ENCODE measurements at places on chromosomes 3 and 15.
A peak's percentile ranks its signal among the peaks of the same experiment; 100 is the strongest.

DNA sequence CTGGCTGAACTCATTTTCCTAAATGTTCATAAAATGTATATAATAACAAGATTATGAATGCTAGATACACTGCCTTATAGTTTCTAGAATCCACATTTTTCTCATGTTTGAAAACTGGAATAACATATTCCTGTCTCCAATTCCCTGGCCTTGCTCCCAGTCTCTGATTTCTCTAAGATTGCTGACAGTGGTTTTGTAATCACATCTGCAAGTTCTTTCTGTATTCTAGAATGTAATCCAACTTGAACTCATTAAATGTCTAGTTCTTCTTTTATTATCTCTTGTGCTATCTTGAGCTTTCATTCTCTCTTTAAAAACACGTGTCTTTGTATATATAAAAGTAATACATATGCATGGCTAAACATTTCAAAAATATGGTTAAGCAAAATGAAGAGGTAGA is 215.2 kb upstream of the ADAMTS9 start:
- H3K4me1 ChIP-seq: peaks cover 4% of the 10 kb centered on the region
- no peak overlapping the region for H3K4me3 ChIP-seq
- no peak for DNase-seq
- no peaks in the 10 kb centered on the region for H3K27me3 ChIP-seq
- no peak overlapping the region for H3K27ac ChIP-seq

DNA sequence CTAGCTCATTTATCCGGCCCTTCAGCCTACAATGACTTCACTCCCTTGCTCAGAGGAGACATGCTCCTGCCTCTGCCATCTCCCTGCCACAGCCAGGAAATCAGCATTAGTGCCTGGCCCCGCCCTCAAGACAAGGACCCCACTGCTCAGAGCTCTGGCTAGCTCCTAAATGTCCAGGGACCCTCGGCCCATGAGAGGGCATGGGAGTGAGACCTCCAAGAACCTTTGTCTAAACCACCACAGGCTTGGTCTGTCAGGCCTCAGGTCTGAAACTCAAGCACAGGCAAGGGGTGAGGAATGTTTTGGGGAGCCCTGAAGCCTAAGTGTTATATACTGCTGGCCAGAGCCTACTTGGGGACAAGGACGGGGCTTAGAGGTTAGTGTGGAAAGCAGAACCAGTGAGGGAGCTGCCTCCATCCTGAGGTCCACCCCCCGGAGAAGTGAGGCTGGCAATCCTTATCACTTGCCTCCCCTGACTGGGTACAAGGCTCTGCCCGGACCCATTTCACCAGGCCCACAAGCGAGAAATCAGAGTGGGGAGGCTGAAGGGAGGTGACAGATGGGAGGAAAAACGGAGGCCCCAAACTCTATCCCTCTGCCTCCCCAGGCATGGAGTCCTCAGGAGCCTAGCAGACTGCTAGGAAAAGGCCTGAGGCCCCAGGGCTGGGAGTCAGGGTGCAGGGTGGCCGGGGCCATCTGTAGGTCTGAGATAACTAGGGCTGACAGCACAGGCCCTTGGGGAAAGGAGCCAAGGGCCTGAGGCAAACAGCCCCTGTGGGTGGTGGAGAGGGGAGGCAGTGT is 18.8 kb downstream of the SHF start:
- DNase-seq: no peak
- peaks cover 49% of the 10 kb centered on the region for H3K4me1 ChIP-seq
- H3K27me3 ChIP-seq: no peaks in the 10 kb centered on the region
- H3K27ac ChIP-seq: peak overlapping the region; percentile 41
- peaks cover 20% of the 10 kb centered on the region for H3K36me3 ChIP-seq
- no peak overlapping the region for H3K4me3 ChIP-seq

GRCh38 chr3:39497753-39498152 is 30.3 kb downstream of the MOBP start:
- H3K27ac ChIP-seq: no peak overlapping the region
- no peak overlapping the region for H3K4me3 ChIP-seq
- no peak for DNase-seq
- H3K27me3 ChIP-seq: peaks cover 7% of the 10 kb centered on the region

DNA sequence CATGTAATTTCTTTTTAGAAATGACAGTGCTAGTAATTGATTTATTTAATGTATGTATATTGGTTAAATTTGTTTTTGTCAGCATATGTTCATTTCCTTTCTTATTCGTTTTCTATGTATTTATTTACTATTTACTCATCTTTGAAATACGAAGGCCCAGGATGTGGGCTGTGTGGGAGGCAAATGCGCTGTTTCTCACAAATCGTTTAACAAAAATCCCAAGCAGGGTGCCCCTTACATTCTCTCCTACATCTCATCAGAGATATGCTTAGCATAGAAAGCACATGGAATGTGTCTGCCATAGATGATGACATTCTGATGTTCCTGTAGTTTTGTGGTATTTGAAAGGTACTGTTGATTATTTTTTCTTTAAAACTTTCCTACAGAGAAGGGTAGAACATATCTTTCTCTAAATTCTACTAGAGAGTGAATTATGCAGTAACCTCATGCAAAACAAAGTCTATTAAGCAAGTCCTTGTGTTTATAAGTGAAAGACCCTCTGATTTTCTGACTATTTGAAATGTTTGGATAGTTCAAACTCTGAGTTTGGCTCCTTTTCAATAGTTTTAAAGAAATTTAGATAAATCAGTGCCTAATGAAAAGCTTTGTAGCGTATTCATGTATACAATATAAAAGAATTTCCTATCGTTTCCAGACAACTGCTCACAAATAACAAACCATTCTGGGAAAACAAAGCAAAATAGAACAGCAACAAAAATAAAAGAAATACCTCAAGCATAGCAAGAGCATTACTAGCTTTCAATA is 111.1 kb upstream of the VGLL3 start:
- no peaks in the 10 kb centered on the region for H3K27me3 ChIP-seq
- no peak overlapping the region for H3K27ac ChIP-seq
- H3K4me3 ChIP-seq: no peak overlapping the region
- no peaks in the 10 kb centered on the region for H3K4me1 ChIP-seq

- H3K4me3 ChIP-seq: no peak overlapping the region
- H3K36me3 ChIP-seq: no peaks in the 10 kb centered on the region
- no peak overlapping the region for H3K27ac ChIP-seq
- no peak for DNase-seq
- no peaks in the 10 kb centered on the region for H3K4me1 ChIP-seq
- H3K27me3 ChIP-seq: no peaks in the 10 kb centered on the region
These were observed 225.0 kb upstream of the P2RY1 start for GRCh38 chr3:152609891-152610290.

GRCh38 chr3:186831798-186832197 is 10.7 kb upstream of the ADIPOQ start:
- H3K4me3 ChIP-seq: no peak overlapping the region
- H3K27me3 ChIP-seq: peaks cover 48% of the 10 kb centered on the region
- H3K4me1 ChIP-seq: peaks cover 9% of the 10 kb centered on the region
- H3K27ac ChIP-seq: no peak overlapping the region

DNA sequence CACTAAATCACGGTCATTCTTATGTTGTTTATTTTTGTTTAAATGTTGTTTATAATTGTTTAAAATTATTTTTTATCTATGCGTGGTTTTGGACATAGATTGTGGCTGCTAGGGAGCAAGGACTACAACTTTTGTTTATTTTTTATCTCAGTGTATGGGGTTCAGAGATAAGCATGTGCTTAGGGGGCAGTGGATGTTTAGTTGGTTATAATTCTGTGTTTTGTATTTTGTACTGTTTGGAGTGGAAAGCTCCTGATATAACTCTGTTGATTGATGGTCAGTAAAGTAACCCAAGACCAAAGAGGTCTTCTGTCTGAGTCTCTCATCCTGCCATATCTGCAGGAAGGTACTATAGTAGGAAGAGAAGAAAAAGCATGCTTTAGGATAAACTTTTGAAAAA is 36.5 kb upstream of the NPHP3 start:
- DNase-seq: peak; percentile 10
- no peaks in the 10 kb centered on the region for H3K36me3 ChIP-seq
- H3K27ac ChIP-seq: no peak overlapping the region
- no peak overlapping the region for H3K4me3 ChIP-seq
- H3K4me1 ChIP-seq: no peaks in the 10 kb centered on the region

DNA sequence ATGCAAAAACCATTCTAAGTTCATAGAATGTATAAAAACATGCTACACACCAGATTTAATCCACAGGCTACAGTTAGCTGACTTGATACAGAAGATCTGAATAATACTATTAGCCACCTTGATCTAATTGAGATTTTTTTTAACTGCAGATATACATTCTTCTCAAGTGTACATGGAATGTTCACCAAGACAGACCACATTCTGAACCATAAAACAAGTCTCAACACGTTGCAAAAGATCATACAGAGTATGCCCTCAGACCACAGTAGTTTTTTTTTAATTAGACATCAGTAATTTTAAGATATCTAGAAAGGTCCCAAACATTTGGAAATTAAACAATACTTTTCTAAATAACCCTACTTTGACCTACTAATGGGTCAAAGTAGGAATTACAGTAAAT is 83.3 kb downstream of the FGF7 start:
- H3K36me3 ChIP-seq: no peaks in the 10 kb centered on the region
- no peaks in the 10 kb centered on the region for H3K27me3 ChIP-seq
- no peak for DNase-seq
- H3K27ac ChIP-seq: no peak overlapping the region

DNA sequence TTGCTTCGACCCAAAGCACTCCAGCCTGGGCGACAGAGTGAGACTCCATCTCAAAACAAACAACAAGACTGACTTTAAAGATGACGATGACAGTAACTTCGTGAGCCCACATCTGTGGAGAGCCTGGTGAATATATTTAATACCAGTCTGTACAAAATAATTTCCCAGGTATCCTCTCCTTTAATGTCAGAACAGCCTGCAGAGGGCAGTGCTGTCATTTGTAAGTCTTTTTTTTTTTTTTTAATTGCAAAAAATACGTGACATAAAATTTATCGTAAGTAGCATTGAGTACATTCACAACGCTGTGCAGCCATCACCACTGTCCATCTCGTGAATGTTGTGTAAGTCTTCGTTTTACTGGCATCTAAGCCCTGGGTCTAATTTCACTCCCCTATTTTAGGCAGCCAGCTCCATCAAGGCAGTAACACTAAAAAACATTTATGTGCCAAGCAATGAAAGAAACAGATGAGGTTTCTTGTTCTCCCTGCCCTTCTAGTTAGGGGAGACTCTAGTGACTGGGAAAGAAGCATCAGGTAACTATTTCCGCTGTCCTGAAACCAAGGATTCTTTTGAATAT is 1.4 kb downstream of the HTD2 start:
- H3K4me3 ChIP-seq: peak overlapping the region; percentile 86
- H3K36me3 ChIP-seq: peaks cover 3% of the 10 kb centered on the region
- peaks cover 3% of the 10 kb centered on the region for H3K4me1 ChIP-seq
- no peak overlapping the region for H3K27ac ChIP-seq
- DNase-seq: peak; percentile 91

GRCh38 chr3:183823963-183824362 is 1.4 kb downstream of the MAP6D1 start:
- peaks cover 2% of the 10 kb centered on the region for H3K36me3 ChIP-seq
- H3K4me3 ChIP-seq: peak overlapping the region; percentile 75
- no peaks in the 10 kb centered on the region for H3K27me3 ChIP-seq
- DNase-seq: no peak
- no peak overlapping the region for H3K27ac ChIP-seq
- H3K4me1 ChIP-seq: peaks cover 20% of the 10 kb centered on the region

DNA sequence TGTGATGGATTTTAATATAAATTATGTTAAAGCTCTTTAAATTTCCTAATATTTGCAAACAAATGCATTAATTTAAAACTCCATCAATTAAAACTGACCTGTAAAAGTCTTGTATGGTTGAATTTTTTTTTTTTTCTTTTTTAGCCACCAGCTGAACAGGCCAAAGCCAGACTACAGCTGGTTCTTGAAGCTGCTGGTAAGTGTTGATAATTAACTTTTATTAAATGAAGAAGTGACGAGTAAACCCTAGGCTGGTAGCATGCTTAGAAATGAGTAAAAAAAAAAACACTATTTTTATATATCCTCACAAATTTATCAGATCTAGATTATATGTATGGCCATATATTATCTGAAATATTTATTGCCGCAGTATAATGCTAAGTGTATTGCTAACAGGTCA is 216.3 kb upstream of the MLF1 start:
- DNase-seq: no peak
- no peak overlapping the region for H3K4me3 ChIP-seq
- H3K36me3 ChIP-seq: no peaks in the 10 kb centered on the region

- H3K27me3 ChIP-seq: no peaks in the 10 kb centered on the region
- no peak overlapping the region for H3K27ac ChIP-seq
- no peak overlapping the region for H3K4me3 ChIP-seq
- no peak for DNase-seq
- H3K36me3 ChIP-seq: peaks cover 3% of the 10 kb centered on the region
These were observed 146.1 kb downstream of the SNRK start for GRCh38 chr3:43432462-43432861.

GRCh38 chr15:73907035-73907408 is 19.2 kb upstream of the LOXL1 start:
- no peaks in the 10 kb centered on the region for H3K27me3 ChIP-seq
- no peaks in the 10 kb centered on the region for H3K36me3 ChIP-seq
- no peak overlapping the region for H3K27ac ChIP-seq
- DNase-seq: no peak
- H3K4me3 ChIP-seq: no peak overlapping the region

GRCh38 chr15:67548236-67548852 is 5.8 kb downstream of the MAP2K5 start:
- H3K4me3 ChIP-seq: no peak overlapping the region
- no peak for DNase-seq
- H3K36me3 ChIP-seq: peaks cover 40% of the 10 kb centered on the region
- H3K4me1 ChIP-seq: no peaks in the 10 kb centered on the region

- no peak for DNase-seq
- no peaks in the 10 kb centered on the region for H3K36me3 ChIP-seq
- H3K27me3 ChIP-seq: no peaks in the 10 kb centered on the region
- no peaks in the 10 kb centered on the region for H3K4me1 ChIP-seq
- no peak overlapping the region for H3K4me3 ChIP-seq
These were observed 41.6 kb upstream of the CNOT10 start for GRCh38 chr3:32643354-32643753.

DNA sequence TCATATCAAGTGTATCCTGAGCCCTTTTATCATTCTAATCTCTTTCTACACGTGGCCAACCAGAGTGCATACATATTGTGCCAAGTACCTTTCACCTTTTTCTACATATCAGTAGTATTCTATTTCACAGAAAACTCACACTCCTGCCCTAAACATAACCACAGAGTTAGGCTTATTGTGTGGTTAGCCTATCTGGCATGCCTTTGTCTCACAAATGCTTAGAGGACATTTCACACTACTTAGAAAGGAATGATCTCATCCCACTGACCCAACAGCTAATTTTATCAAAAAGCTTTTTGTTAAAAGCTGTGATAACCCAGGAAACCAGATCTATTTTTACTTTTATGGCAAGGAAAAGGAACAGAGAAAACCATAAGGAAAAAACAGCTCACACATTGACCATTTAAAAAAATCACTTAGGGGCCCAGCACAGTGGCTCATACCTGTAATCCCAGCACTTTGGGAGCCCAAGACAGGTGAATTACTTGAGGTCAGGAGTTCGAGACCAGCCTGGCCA is 17.8 kb upstream of the MAP4 start:
- no peaks in the 10 kb centered on the region for H3K27me3 ChIP-seq
- DNase-seq: peak; percentile 19
- no peaks in the 10 kb centered on the region for H3K36me3 ChIP-seq
- peaks cover 19% of the 10 kb centered on the region for H3K4me1 ChIP-seq
- no peak overlapping the region for H3K4me3 ChIP-seq
